ENCODE measurements at places on chromosomes 3 and 15.
A peak's percentile ranks its signal among the peaks of the same experiment; 100 is the strongest.

DNA sequence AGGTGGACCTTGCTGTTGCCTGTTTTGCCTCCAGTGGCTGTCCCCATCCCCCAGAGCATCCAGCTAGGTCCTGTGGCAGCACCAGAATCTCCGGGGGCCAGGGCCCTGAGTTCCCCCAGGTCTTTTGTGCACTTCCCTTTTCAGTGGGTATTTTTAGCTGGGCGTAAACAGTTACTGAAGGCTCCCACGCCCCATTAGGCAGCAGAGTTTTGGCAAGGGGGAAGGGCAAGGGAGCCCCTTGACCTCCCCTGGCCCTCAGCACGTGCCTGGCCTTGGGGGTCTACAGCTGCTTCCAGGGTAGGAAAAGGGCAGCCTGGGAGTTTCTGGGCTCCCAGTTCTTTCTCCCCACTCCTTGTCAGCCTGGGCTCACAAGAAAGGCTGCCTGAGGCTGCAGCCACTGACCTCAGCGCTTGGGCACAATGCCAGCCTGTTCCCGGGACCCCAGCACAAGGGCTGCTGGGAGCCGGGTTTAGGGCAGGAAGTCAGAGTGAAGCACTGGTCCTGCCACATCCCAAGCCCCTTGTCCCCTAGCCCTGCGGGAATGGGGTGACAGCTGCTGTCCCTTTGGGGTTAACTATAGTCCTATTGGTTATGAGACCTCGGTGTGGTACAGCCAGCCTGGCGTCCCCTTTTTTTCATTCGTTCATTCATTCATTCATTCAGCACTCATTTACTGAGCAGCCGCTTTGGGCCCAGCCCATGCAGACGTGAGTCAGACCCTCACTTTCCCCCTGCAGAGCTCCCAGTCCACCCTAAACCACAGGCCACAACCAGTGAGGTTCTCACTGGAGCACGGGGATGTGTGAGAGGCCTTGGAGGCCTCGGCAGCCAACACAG is 8.4 kb downstream of the CSK start:
- DNase-seq = no peak

- peak; percentile 27 for DNase-seq
Observed at GRCh38 chr3:182979674-182980191, 605 bp downstream of the DCUN1D1 start.

DNA sequence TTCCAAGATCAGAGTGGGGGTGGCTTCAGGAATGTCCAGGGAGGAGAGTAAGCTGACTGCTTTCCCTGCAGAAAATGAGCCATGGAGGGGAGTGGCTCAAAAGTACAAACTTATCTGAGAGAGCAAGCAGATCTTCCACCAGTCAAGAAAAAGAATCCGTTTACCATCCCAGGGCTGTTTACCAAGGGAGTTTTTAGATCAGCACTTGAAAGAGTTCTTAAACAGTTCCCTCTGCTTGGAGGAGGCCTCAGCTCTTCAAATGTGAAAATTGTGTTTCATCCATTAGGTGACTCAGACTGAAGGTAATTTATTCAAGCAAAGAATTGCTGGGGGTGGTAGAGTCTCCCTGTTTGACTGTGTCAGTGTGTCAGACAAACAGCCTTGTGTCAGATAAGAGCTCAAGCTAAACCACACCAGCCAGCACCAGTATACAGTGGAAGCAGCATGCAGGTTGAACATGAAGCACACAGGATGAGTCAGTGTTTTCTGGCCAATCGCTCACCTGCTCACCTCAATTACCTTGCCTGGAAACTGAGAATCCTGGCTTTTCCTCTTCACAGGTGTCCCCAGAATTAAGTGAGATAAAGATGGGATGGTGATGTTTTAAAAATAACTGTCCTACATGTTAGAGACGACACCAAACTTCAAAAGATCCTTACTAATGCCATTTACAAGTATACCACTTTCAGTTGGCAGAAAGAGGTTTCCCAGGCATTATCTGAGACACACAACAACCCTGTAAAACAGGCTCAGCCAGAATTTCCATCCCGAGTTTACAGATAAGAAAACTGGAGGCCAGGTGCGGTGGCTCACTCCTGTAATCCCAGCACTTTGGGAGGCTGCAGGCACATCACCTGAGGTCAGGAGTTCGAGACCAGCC is 21.7 kb downstream of the SH3BP5 start:
- peak; percentile 8 for DNase-seq

- no peak for DNase-seq
Observed at GRCh38 chr3:124553178-124553577, 177.1 kb upstream of the UMPS start.

DNA sequence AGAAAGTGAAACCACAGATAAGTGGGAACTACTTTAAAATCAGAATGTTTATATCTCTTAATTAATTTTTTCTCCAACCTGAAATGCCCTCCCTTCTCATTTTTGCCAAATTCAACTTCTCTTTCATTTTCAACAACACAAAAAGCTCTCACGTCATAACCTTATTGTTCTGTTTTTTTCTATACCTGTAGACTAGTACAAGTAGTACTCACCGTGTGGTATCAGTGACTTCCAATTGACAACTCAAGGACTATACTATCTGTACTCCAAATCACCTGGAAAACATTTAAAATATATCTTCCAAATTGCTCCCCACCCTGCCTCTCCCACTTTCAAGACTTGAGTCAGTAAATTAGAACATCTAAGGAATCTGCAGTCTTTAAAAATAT is 72.8 kb upstream of the ZNF280D start:
- DNase-seq = no peak

- no peak for DNase-seq
Observed at GRCh38 chr3:156522673-156523072, 32.2 kb downstream of the SSR3 start.

DNA sequence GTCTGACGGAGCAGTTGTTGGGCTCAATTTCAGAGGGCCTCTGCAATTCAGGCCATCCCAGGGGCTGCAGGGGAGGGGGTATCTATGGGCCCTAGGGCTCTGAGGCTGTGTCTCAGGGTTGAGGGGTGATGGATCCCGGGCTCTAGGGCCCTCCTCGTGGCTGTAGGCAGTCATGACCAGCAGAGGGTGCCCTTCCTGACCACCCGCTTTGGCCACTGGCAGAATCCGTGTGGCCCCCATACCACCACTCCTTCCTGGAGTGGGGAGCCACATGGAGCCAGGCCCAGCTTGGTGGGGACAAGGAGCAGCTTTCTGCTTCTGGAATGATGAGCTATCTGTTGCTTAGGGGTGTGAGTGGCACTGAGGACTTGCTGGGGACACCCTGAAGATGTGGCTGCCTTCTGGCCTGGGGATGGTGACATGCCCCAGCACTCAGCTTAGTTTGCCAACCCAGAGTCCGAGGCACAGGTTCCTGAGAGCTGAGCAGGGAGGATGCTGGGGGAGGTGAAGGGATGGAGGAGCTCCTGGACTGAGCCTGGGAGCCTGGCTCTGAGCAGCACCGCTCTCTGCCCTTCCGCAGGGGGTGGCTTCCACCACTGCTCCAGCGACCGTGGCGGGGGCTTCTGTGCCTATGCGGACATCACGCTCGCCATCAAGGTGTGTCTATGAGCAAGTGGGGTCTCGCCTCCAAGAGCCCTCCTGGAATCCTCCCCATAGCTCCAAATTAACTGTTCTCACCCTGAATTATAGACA is 20.2 kb downstream of the HDAC11 start:
- DNase-seq = no peak

DNA sequence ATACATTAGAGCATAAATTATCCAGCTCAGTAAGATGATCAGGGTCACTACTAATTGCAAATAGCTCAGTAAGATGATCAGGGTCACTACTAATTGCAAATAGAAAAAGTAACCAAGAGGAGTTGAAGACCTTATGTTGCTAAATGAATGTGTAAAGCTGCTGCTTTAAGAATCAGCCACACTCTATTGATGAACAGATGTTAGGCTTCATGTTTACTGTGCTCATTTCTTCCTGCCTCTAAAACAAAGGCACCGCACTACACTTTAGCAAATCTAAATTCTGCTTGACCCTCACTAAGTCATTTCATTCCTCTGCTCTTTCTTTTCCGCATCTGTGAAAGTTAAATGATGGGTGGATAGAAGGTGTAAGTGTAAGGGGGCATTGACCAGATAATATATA is 92.6 kb upstream of the PLSCR4 start:
- DNase-seq = no peak
